ENCODE measurements at places on chromosomes 2 and 18.
A peak's percentile ranks its signal among the peaks of the same experiment; 100 is the strongest.

DNA sequence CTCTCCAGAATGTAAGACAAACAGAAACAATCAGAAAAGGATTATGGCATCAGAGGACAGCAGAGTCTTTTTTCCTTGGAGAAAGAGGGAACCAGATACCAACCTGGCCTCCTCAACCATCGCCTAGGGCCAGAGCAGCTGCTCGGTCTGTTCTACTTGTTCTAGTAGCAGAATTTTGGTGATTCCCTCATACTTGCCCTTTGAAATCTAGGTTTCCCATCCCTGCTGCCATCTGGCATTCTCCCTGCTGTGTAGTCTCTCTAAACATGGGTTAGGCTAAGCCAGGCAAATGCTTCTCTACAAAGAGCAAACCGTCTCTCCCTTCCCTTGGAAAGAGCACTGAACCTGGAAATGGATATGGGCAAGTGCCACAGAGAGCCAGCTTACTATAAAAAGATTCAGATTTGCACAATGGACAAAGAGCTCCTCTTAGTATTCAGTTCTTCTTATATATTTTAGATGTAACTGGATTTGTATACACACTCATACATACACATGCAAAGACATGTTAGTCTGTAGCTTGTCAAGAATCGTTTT is 208.6 kb upstream of the ST6GAL2 start:
- DNase-seq = no peak

DNA sequence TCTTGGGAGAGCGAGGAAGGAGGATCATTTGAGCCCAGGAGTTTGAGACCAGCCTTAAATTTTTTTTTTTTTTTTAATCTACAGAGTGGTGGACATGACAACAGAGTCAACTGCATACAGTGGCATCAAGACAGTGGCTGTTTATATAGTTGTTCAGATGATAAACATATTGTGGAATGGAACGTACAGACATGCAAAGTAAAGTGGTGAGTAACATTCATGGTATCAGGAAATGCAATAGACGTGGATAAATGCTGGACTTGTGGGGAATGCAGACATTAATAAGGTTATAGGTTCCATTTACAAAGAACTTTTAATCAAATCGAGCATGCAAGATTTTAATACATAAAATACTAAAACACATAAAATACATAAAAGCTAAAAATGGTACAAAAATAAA is 11.9 kb downstream of the WDR43 start:
- no peak for DNase-seq

GRCh38 chr2:96238266-96238665 is 27.5 kb downstream of the TMEM127 start:
- DNase-seq = no peak

GRCh38 chr18:27845897-27846296 is 331.0 kb downstream of the CDH2 start:
- no peak for DNase-seq

DNA sequence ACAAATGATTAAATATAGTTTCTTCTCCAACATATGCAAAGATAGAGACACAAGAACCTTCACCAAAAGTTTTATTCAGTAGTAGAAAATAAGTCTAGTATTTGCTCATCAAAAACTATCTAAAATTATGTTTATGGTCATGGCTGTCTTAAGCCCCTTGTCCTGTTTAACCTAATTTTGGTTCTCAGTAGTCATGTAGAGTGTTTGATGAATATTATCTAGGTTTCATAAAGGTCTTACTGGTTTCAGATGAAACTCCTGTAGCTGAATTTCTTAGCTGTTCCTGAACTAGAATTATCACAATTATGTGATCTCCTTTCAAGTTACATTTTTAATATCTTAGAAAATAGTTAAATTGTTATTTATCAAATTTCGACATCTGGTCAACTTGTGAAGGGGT is 228.0 kb upstream of the SPHKAP start:
- no peak for DNase-seq

DNA sequence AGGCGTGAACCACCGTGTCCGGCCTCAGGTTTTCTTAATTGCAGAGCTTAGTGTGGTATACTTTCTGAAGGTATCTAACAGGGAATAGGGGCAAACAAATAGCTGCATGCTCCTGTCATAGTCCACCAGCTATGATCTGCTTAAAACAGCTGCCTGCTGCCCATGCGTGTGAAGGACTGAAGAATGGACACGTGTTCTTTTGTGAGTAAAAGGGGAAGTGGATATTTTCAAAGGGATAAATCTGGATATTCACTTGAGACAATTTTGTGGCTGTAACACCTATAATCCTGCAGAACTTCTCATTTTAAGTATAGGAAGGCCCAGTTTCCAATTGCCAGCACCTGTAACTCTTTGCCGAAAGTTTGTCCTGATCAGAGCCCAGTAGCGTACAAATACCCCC is 44.7 kb downstream of the TRPM8 start:
- DNase-seq = no peak

GRCh38 chr2:109185821-109186570 is 57.0 kb downstream of the SH3RF3 start:
- peak; percentile 67 for DNase-seq

DNA sequence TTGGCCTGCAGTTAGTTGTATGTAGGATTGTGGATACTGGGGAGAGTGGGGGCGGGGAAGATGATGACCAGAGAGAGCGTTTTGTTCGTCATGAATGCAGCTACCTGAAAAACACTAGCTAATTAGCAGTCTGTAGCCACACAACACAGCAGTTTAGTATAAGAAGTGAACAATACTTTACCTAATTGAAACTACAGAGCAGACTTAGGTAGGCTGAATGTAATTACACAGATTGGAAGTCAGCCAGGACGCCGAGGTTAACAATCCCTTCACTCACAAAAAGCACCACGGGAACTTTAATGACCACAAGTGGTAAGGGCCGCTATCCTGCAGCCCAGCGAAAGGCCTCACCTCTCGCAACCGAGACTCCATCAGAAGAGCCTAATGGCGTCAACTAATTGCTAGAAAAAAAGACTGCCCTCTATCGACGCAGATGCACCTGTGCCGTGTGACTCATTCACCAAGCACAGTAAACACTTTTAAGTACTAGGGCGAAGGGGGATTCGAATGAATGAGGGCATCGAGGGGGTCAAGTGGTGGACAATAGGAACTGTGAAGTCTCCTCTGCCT is 591.0 kb downstream of the ARHGAP15 start:
- no peak for DNase-seq

DNA sequence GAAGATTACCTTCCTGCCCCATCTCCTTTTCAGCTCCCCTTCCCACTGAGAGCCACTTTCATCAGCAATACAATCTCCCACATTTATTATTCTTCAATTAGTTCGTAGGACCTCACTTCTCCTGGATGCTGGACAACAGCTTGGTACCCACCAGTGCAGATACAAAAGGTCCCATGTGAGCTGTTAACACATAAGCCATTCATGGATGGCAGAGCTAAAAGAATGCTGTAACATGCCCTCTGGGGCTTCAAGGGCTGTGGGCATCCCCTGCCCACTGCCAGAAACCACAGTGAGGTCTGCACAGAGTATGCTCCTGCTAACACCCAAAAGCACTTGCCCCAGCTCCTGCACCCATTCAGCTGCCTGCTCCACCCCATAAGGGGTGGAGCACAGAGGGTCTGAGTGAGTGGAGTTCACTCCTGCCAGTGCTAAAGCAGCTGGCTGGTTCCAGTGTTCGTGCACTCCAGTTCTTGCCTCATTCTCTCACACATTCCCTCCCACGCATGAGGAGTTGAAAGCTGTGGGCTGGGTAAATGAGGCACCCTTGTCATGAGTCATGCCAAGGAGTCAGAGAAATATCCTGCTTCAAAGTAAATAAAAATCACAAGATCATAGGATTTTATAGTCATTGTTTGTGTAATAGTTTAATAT is 305.9 kb upstream of the TMEFF2 start:
- DNase-seq = no peak

All from BJ (cell line).